ENCODE measurements at places on chromosomes 7 and 10.

- DNase-seq = no peak
These were observed 13.5 kb upstream of the MGAM2 start for GRCh38 chr7:142098004-142098403.

- DNase-seq = no peak
These were observed 130.5 kb downstream of the LHPP start for GRCh38 chr10:124592101-124592500.

DNA sequence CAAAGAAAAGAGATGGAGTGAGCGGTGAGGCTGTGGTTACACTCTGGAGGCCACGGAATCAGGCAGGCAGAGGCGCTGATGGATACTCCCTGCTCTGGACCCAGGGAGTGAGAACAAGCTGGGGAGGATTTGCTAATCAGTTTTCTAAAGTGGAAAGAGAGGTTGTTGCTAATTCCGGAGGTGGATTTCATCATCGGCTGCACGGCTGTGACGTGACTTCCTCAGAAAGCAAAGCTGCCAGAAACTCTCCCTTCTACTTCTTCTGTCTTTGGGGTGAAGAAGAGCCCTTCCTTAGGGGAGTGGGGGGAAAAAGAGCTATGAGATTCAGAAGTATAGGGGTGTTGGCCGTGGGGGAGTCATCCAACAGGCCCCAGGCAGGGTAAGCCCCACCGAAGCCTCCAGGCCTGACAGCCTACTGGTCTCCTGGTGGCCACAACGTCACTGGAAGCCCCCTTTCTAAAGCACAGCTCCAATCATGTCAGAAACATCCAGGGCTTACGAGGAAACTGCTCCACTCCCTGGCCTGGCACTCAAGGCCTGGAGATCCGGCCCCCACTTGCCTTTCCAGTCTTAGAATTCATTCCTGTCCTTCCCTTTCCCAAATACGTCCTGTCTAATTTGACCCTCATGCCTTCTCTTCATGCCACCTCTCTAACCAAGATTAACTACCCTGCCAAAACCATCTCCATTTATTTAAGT is 114.5 kb downstream of the HIP1 start:
- DNase-seq = no peak

- no peak for DNase-seq
These were observed 11.5 kb downstream of the STEAP1 start for GRCh38 chr7:90165724-90166123.

DNA sequence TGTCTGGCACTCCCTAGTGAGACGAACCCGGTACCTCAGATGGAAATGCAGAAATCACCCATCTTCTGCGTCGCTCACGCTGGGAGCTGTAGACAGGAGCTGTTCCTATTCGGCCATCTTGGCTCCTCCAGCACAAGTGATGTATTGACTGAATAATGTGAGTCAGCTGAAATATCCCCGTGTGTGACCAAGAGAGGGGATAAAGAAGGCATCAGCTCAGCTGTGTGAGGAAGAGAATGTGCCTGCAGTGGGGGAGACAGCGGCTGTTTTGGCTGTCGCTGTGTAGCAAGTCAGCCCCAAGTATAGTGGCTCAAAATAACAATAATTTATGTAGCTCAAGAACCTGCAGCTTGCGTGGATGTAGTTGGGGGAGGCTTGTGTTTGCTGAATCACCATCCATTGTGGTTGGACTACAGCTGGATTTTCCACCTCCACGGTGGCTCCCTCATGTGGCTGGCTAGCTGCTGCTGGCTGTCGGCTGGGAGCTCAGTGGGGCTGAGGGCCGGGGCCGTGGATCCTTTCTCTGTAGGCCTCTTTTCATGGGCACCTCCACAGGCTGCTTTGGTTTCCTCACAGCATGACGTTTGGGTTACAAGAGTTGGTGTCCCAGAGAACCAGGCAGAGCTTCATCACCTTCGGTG is 434.5 kb downstream of the CCSER2 start:
- DNase-seq = no peak

GRCh38 chr7:157407512-157408257 is 70.9 kb downstream of the DNAJB6 start:
- no peak for DNase-seq

- DNase-seq = no peak
These were observed 111.8 kb upstream of the FOXP2 start for GRCh38 chr7:114302858-114303257.

GRCh38 chr10:128897401-128898129 is 569.5 kb upstream of the MGMT start:
- DNase-seq = no peak

- no peak for DNase-seq
These were observed 18.5 kb downstream of the LIPA start for GRCh38 chr10:89233033-89233432.

DNA sequence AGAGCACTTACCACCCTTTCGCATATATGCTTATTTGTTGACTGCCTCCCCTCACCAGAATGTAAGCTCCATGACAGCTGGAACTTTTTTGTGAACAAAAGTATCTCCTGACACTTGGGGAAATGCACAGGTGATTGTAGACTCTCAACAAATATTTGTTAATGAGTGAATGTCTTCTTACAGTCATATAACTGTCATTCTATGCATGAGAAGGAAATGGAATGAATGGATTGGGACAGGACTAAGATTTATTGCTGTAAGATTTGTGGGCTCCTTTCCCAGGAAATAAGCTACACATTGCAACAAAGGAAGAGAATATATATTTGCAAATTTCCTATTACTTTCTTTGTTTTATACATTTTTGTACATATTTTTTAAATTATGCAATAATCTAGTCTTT is 48.5 kb downstream of the FEZF1 start:
- no peak for DNase-seq

GRCh38 chr7:12638851-12639456 is 48.5 kb upstream of the ARL4A start:
- DNase-seq = no peak

DNA sequence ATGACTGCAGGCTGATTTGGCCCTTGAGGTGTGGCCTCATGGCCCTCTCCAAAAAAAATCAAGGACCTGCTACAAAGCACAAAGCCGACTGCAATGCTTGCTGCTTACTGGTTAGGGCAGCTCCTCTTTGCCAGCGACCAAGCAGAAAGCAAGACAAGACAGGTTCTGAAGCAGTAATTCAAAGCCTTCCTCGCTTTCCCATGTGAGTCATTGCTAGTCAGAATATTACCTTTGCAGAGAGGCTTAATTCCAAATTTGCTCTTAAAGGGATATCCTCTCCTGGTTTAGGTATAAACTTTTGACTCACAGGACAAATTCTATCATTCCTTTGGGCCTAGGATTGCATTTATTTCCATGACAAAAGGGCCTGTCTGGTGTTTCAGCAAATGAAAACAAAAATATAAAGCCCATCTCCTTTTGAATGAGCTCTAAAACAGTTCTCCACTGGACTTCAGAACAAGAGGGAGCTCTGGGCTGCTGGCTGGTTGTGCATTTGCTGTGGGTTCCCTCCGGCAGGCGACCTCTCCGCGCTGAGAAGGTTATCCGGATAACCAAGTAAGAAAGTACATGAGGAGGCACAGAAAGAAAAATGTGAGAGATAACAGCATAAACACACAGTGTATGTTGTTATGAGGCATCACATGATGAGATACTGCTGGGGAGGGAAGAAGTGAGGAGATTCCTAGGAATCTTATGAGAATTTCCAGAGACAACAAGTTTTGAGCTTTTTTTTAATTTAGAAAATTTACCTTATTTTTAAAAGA is 90.8 kb downstream of the EGFR start:
- no peak for DNase-seq

GRCh38 chr7:128812514-128813168 is 17.6 kb upstream of the FLNC start:
- DNase-seq = no peak

GRCh38 chr7:23938937-23939552 is 229.0 kb downstream of the STK31 start:
- DNase-seq = no peak

DNA sequence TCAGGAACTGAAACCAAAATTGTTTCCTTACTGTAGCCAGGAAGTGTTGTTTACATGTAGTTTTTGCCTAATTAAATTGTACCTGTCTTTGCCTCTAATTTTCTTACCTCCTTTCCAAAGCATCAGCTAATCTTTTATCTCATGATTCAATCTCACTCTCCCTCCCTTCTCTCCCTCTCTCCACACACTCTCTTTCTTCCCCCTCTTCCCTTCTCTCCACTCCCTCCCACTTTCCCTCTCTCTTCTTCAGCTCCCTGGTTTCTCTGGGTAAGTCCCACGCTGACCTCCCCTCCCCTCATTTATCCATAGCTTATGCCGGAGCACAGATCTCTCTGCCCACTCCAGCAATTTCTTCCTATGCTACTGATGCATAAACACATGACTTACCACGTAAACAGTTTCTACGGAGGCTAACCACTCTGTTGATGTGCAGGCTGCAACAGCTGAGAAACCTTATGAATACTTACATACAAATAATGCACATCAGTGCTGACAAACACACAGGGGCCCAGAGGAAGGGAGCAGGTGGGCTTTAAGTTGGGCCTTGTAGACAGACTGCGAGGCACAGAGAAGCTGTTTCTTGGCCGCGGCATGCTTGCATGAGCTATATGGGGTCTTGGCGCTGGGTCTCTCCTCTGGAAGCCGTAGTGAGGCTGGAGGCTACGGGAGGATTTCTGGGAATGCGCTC is 174.4 kb upstream of the PLXNA4 start:
- DNase-seq = no peak

- DNase-seq = no peak
These were observed 32.5 kb upstream of the PRKAR1B start for GRCh38 chr7:759569-759968.

GRCh38 chr7:68158686-68159295 is 1162.2 kb downstream of the TYW1 start:
- no peak for DNase-seq

DNA sequence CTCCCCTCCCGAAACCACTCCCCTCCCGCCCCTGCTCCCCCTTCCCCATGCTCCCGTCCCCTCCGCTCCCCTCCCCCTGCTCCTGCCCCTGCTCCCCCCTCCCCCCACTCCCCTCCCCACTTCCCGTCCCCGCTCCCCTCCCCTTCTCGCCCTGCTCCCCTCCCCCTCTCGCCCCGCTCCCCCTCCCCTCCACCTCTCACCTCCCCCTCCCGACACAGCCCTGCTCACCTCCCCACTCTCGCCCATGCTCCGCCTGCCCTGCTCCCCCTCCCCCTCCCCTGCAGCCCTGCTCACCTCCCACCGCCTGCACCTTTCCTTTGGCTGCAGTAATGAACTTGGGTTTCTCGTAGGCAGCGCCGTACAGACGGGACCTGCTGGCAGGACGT is 49.9 kb upstream of the NKX6-2 start:
- peak; percentile 17 for DNase-seq

Data from liver (tissue), 10 donors.